IPS-NIHi11 (cell line): ENCODE measurements at places on chromosomes 4 and X.

DNA sequence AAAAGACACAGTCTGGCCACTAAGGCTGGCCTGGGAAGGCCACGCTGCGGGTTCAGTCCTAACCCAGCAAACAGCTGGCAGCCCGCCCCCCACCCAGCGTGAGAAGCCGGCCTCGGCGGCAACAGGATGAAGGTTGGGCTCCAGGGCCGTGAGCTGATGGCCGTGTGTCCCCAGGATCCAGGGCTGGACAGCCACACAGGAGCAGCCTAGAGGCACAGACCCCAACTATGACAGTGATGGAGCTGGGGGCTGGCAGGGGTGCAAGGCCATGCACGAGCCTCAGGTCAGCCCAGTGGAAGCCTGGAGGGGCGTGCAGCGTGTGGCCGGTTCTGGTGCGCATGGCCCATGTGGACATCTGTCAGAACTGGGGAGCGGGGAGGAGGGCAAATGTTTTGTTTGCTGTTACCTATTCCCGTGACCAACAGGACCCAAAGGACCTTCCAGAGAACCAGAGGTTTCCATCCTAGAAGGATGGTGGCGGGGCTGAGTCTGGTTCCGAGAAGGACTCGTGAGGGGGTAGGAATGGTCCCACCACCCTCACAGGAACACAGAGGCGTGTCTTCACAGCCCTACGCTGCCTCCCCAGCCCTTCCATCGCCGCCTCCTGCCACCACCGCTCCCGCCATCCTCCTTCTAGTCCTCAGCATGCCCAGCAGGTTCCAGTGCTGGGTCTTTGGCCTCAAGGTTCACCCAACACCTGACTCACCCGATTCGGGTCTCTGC, 46.5 kb downstream of the ZFYVE28 start:
- DNase-seq, result no peak

DNA sequence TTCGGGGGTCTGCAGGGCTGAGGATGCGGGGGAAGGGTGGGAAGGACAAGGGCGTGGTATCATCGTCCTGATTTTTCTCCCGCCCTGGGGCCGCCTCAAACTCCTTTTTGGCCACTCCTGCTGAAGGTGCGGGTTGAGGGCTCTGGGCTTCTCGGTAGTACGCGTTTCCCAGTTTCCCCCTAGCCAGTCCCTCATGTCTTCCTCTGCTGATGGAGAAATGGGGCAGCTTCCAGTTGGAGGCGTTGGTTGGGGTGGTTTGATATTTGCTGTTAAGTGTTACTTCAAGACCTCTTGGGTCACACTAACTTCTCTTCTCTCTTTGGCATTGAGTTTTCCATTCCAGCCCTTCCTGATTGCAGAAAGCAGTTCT, 482 bp downstream of the GSTCD start:
- no peak for DNase-seq

DNA sequence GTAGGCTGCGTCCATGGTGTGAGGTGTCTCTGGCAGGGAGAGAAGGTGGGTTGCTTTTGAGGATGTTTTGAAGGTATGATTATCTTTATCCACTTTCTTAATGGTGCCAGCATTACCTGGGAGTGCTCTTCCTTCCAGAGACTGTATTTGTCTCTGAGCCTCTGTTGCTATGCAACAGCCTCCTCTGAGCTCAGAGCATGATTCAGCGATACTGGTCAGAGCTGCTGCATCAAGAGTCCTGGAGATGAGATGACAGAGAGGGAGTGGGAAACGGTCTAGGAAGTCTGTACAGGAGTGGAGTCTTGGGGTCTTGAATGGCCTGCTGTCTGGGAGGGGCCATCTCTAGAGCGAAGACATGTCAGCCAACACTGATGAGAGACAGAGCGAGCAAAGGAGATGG, 104.4 kb upstream of the RAB40AL start:
- DNase-seq, result peak; percentile 2

DNA sequence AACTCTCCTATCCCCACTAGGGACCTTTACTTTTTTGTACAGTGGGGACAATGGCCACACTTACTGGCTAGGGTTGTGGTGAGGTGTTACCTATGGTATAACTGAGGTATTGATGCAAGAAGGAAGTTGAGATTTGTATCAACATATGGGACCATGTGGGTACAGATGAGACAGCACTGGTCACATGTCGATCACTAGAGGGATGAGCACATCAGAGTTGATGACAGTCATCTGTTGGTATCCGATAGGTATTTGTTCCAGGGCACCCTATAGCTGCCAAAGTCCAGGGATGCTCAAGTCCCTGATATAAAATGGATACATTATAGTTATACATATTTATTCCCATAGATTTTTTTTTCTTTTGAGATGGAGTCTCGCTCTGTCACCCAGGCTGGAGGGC, 12.6 kb upstream of the SLC10A3 start:
- DNase-seq, result no peak

GRCh38 chr4:42478946-42479345, 81.7 kb downstream of the SHISA3 start:
- no peak for DNase-seq

- DNase-seq, result no peak
Observed at GRCh38 chrX:54043056-54043455, 1.2 kb downstream of the PHF8 start.

DNA sequence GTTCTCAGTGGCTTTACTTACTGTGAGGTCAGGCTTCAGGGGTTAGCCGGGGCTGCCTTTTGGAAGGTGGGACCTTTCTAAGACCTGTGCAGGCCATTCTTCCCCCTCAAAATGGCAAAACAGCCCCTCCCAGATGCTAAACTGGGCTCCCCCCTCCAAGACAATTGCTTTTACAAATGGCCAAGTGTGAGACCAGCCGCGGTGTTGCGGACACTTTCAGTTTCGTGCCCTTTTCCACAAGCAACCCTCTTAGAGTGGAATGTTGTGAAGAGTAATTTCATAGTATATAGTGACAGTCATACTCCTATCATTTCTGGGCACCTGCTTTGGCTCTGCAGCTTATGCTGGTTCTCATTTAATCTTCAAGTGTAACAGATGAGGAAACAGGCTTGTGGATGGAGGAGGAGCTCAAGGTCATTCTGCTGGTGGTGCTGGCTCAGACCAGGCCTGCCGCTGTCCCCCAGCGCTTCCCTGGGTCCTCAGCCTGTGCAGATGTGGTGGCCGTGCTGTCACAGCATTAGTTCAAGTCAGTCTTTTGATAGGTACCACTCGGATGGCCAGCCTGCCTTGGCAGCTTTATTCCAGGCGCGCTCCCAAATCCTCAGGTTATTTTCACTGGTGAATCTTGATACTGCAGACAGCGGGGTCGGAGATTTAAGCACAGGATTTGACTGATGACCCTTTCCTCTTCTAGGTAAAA, 55.0 kb upstream of the TADA2B start:
- DNase-seq, result no peak

GRCh38 chr4:56200275-56200674, 187.0 kb downstream of the AASDH start:
- DNase-seq, result no peak

GRCh38 chrX:4622486-4623167, 909.2 kb upstream of the PRKX start:
- no peak for DNase-seq

DNA sequence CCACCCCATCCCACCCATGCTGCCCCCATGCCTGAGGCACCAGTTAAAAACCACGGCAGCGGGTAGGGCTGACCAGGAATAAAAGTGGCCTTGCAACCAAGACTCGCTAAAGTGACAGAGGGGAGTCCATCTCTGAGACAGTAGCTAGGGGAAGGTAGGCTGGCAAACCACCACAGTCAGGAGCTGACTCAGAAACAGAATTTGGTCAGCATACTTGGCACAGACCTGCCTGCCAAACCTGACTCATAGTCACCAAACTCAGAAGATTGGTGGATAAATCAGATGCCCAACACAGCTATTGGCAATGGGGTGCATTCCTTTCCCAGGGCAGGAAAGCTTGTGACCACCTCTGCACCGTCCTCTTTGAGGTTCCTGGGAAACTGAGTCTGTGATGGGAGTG, 193.8 kb downstream of the BCOR start:
- no peak for DNase-seq

- peak; percentile 50 for DNase-seq
Observed at GRCh38 chrX:69133921-69134542, 31.2 kb downstream of the PJA1 start.

DNA sequence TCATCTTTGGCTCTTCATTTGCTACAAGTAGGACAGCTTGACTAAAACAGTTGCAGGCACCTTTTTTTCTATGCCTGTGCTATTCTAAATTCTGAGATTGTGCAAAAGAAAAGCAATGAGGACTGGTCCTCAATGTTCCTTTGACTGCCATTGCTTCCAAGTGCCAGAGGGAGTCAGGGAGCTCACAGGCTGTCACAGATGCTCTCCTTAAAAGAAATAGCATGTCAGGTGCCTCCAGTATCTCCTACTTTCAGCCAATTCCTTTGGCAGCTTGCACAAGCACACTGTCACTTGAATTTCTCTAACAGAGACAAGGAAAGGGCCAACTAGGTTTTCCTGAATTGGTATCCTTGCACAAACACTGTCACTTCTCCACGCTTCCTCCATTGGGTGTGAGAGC, 228.2 kb downstream of the ADGRA3 start:
- DNase-seq, result no peak
